ENCODE measurements at places on chromosomes 13 and 19.

DNA sequence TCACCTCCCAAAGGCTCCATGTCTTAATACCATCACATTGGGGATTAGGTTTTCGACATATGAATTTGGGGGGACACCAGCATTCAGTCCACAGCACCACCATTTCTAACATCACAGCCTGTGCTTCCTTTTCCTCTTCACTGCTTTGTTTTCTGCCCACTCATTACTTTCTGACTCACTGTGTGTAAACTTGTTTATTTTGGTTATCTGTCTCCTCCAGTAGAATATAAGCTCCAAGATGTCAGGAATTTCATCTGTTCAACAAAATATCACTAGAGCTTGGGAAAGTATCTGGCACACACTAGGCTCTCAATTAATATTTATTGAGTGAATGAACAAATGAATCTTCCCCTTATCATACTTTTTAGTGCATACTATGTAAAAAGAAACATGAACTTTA, 152.0 kb downstream of the NUFIP1 start:
- DNase-seq: no peak

DNA sequence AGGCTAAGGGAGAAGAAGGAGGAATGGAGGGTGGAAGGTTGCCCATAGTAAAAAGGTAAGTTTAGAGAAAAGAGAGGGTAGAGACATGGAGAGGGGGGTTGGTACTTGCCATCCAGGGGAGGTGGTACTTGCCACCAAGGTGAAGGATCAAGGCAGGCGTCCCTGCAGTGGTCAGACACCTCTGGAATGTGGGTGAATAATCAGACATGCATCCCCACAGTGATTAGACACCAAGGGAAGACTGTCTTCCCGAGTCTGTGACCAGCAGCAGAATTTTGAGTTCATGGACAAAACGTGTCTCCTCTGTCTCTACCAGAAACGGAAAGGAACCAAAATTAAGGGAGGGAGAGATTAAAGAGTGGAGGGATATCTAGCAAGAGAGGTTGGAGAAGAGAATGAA, 27.1 kb upstream of the IGFL1 start:
- no peak for DNase-seq

DNA sequence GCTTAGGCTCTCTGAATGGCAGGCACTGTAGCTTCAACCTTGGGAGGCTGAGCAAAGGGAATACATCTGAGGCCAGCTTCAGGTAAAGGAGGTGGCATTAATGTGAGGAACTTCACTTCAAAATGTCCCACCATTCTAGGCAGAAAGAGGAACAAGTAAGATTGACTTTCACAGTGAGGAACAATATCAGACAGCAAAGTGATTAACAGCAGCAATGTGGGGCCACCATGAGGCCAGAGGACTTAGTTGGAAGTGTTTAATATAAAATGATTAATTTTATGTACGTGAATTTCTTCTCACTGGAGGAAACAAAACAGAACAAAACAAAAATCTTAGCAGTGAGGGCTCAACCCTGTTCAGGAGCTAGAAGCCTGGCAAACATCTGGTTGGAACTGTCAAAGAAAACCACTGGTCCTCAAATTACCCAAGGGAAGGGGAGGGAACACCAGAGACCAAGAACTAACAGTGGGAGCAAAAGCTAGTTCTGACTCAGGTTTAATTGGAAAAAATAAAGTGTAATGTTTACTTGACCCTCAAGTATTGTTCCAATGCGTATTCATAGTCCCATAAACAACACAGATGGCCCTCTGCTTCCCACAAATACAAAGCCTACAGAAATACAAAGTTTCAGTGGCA, 43.9 kb upstream of the FRY start:
- no peak for DNase-seq

DNA sequence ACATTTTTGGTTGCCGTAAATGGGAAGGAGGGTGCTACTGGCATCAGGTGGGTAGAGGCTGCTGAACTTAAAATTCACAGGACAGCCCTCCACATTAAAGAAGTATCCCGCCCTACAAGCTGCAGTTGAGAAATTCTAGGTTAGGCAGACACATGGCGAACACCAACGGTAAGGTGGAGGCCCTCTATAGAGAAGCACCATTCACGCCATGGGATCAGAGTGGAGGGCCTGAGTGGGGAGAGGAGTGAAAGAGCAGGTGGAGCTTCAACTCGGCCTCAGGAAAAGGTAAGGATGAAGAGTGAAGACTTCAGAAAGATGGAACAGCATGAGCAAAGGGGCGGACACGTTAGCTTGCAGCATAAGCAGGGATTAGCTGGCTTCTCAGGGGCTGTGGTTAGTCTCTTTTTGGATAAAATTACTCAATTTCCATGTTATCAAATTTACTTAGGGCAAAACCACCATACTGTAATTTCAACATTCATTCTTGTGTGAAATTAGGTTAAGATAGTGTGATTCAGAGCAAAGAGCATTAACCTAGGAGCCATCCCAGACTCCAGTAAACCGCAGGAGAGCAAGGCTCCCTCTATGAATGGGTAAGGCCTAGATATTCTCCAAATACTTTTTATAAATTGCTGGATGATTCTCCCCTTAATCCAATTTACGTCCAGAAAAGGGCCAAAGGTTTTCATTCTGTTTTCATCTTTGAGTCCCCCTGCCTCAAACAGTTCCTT, 1.2 kb downstream of the EEF1AKMT1 start:
- DNase-seq: no peak

DNA sequence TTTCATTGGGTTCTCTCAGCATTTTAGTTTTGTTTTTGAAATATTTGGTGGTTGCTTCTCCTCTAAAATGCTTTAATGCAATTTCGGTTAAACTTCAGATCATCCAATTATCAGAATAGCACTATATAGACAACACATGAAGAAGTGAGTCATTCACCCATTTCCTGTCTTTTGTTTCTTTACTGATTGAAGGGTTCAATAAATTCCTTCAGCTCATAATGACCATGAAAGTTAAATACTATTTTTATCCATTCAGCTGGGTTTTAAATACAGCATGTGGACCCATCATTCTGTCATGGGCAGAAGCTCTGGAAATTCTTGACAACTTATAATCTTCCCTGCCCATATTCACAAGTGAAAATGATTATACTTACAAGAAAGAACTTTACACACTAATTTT, 187.2 kb downstream of the ITGBL1 start:
- DNase-seq: no peak

- no peak for DNase-seq
These were observed 2.2 kb downstream of the RINL start for GRCh38 chr19:38875656-38876395.

DNA sequence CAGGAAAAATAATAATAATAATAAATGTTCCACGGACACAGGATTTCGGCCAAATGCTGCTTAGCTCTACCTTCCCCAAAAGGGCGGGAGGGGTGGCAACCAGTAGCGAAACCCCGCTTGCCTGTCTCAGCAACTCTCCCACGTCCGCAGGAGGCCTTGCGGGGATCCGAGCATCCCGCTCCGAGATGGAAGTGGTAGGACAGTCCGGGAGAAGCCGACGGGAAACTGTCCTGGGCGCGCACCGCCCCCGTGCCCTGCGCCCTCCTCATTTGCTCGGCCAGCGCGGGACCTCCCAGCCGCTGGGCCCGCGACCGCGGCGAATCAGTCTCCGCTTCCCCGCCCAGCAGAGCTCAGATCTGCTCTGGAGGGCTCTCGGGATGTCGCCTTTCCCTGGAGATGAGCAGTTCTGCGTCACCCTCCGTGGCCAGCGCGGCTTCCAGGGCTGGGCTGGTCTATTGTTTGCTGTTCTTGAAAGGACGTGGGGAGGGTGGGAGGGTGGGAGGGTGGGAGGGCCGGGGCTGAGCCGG, 48.9 kb upstream of the PABPC3 start:
- DNase-seq: peak; percentile 17

DNA sequence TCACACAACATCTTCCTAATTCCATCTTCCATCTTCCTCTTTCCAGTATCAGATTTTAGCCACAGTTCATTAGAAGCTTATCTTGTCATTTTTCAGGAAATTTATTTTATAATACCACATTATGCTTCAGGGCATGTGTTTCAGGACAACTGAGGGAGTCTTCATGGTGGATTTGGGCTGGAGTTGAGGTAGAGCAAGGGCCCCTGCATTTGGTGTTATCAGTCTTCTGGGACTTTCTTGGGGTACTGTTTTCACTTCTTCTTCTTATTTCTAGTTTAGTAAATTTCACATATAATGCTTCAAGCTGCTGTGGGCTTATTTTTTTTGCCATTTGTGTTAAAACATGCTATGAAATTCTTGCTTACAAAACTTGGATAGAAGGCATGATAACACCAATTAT, 188.7 kb downstream of the LHFPL6 start:
- no peak for DNase-seq

GRCh38 chr13:42028113-42028799, 20.2 kb upstream of the DGKH start:
- no peak for DNase-seq

DNA sequence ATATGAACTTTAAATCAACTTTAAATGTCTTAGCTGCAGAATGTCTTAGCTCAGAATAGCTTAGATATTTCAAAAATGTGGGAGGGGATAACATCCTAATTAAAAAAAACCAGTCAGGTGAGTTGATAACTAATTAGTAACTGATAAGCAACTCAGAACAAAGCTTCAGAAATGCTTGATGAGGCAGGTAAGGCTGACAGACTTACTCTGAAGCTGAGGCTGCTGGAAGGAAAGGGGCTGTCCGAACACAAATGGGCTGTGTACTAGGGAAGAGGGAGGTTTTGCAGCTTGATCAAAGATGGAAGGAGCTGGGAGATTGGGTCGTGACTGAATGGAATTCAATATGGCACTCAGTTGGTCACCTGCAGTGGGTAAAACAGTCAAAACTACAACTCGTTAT, 91.2 kb upstream of the FBXL3 start:
- no peak for DNase-seq

DNA sequence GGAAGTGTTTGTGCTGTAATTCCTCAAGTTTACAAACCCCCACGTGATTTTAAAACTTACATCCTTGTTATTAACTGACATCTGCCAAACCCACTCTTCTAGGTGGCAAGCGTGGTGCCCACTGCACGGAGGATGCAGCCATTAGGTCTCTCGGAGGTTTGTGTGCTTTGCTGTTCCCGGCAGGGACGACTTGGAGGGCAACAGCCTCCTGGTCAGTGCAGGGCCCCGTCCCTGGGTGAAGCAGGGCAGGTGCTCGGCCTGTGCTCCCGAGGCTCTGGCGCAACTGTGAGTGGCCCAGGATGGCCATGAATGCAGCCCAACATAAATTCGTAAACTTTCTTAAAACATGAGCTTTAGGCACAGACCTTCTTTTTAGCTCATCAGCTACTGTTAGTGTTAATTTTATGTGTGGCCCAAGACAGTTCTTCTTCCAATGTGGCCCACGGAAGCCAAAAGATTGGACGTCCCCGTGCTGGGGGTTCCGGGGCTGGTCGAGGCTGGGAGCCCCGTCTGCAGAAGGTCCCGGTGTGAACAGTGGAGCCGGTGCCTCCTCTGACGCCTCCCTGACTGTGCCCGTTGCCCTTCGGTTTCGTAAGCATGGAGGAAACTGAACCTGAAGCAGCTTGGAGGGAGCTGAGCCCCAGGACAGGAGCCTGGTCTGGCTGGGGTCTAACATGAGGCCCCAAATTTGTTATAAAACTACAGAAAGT, 11.9 kb downstream of the GAS6 start:
- no peak for DNase-seq

DNA sequence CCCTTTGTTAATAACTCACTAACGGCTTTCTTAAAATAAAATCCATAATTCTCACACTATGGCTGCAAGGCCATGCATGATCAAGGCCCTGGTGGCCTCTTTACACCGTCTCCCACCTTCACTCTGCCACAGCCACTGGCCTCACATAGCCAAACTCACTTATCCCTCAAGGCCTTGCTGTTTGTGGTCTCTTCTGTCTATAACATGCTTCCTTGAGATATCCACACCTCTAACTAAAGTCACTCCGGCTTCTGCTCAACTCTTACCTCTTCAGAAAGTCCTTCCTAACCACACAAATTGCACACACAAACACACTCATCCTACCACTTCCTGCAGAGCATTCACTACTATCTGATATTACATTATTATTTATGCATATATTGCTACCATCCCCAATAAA, 262.5 kb downstream of the DIAPH3 start:
- DNase-seq: no peak

DNA sequence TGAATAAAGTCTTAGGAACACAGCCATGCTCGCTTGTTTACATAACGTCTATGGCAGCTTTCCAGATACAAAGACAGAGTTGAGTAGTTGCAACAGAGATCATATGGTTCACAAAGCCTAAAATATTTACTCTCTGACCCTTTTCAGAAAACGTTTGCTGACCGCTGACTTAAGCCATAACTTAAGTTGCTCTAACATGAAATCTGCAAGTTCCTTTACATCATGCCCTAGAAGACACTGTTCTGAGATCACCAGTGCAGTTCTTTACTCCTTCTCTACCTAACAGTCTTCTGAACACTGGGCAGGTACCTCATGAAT, 166.4 kb downstream of the DCLK1 start:
- no peak for DNase-seq

- DNase-seq: peak; percentile 66
These were observed 33.1 kb downstream of the CEBPG start for GRCh38 chr19:33406521-33407139.

DNA sequence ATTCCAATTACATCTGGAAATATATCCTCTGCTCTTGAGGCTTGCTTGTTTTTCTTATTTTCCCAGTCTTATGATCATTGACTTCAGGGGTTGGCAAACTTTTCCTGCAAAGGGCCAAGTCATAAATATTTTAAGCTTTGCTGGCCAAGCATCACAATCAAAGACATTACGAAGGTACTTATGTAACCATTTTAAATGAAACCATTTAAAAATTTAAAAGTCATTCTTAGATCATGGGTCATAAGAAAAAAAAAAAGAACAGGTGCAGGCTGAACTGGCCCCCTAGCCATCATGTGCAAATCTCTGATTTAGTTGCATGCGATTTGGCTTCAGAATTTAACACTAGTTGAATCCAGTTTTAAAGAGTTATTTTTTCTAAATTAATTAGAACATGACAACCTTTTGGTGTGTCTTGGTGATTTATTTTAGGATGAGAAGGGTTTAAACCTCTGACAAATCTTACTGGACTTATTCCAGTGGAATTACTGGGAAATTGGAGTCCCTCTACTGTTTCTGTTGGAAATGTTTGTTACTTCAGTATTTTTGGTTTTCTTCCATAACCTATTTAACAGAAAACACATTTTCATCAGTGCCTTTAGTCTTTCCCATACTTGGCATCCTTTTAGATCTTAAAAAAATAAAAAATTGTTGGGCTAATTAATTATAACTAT, 148.1 kb downstream of the NHLRC3 start:
- DNase-seq: no peak

GRCh38 chr13:80166352-80166751, 174.6 kb downstream of the SPRY2 start:
- no peak for DNase-seq

DNA sequence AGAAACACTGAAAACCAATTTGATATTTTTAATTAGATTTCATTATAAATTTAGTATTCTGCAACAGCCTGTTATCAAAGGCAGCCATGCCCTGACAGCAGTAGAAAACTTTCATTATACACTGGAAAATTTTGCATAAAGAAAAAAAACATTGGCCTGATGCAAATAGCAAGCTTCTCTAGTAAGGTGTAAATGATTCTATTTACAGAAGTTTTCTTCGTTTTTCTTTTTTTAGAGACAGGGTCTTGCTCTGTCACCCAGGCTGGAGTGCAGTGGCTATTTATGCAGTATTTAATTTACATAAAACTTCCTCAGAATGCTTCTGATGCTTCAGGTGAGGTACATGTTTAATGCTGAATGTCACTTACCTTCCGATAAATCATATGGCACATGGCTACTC, 67.0 kb downstream of the ABCC4 start:
- DNase-seq: no peak
